ENCODE measurements at places on chromosomes 3 and 15. TPM values are rescaled to one million over a fixed set of nuclear protein-coding genes. Genes with fewer than 3 reads are reported as not detected.

Gene ACKR2
- total RNA-seq: 3.1 TPM

Gene DPPA2
- total RNA-seq: not detected

Gene UNC13C
- total RNA-seq: 2.8 TPM

Gene TXNRD3
- 7.6 TPM for total RNA-seq

Gene CLRN1
- total RNA-seq: not detected

Gene POPDC2
- total RNA-seq: 11.5 TPM

Gene GANC
- total RNA-seq: 61.4 TPM

Gene KLHDC8B
- total RNA-seq: 27.0 TPM

Gene SLC51A
- total RNA-seq: 0.49 TPM

Gene DAZL
- total RNA-seq: not detected

Gene FAIM
- 12.6 TPM for total RNA-seq

Gene ARHGEF26
- 16.4 TPM for total RNA-seq

Gene AMT
- 11.3 TPM for total RNA-seq

Gene GCHFR
- 4.5 TPM for total RNA-seq

Gene SLC24A5
- total RNA-seq: not detected

Gene CTXN2
- not detected for total RNA-seq

Gene ARPIN
- total RNA-seq: 18.4 TPM

Gene GOLGA8S
- total RNA-seq: 1.4 TPM

Gene LMLN
- total RNA-seq: 5.1 TPM

Gene SOX14
- not detected for total RNA-seq

Gene STX19
- not detected for total RNA-seq

Gene RPL14
- 1,335 TPM for total RNA-seq

Gene CHST13
- 0.33 TPM for total RNA-seq

Gene CILP
- 170 TPM for total RNA-seq

Gene GPR149
- not detected for total RNA-seq

Gene CACNA1D
- total RNA-seq: 7.4 TPM

Gene GP9
- not detected for total RNA-seq

Gene ANKRD63
- not detected for total RNA-seq

Gene THRB
- total RNA-seq: 59.7 TPM

Gene GOLGA8K
- 3.1 TPM for total RNA-seq

Gene ATP10A
- total RNA-seq: 55.0 TPM

Gene CPLX3
- not detected for total RNA-seq

Gene GOLGA8F
- not detected for total RNA-seq

Gene FBXW12
- not detected for total RNA-seq

Gene SETMAR
- total RNA-seq: 26.1 TPM

Gene CTDSPL2
- total RNA-seq: 35.9 TPM

Gene LTF
- total RNA-seq: 5.5 TPM

Gene ZBTB47
- total RNA-seq: 82.0 TPM

Gene LIPC
- 0.52 TPM for total RNA-seq

Gene MYO5C
- total RNA-seq: 15.3 TPM

Gene FANCD2OS
- not detected for total RNA-seq

Gene SLC28A1
- 4.1 TPM for total RNA-seq

Gene TUSC7
- total RNA-seq: not detected

Gene RAB6B
- 12.0 TPM for total RNA-seq

Gene AGBL1
- 0.21 TPM for total RNA-seq

Gene PPP1R14D
- not detected for total RNA-seq

Gene SEC11A
- total RNA-seq: 115 TPM

Gene SCAANT1
- not detected for total RNA-seq

Gene SLC22A14
- total RNA-seq: 0.42 TPM

Gene GREM1
- 35.5 TPM for total RNA-seq

Gene HYAL1
- 9.3 TPM for total RNA-seq

Gene MYL3
- 3.0 TPM for total RNA-seq

Gene ADAMTS17
- total RNA-seq: 4.2 TPM

Gene MFAP1
- 20.6 TPM for total RNA-seq

Gene POLR2M
- 119 TPM for total RNA-seq

Gene SMCO1
- not detected for total RNA-seq

Gene FAM81A
- total RNA-seq: 0.97 TPM

Data from aorta (tissue), 5 donors.